Urothelium cell line (cell line): ENCODE measurements at places on chromosomes 7 and 10.

DNA sequence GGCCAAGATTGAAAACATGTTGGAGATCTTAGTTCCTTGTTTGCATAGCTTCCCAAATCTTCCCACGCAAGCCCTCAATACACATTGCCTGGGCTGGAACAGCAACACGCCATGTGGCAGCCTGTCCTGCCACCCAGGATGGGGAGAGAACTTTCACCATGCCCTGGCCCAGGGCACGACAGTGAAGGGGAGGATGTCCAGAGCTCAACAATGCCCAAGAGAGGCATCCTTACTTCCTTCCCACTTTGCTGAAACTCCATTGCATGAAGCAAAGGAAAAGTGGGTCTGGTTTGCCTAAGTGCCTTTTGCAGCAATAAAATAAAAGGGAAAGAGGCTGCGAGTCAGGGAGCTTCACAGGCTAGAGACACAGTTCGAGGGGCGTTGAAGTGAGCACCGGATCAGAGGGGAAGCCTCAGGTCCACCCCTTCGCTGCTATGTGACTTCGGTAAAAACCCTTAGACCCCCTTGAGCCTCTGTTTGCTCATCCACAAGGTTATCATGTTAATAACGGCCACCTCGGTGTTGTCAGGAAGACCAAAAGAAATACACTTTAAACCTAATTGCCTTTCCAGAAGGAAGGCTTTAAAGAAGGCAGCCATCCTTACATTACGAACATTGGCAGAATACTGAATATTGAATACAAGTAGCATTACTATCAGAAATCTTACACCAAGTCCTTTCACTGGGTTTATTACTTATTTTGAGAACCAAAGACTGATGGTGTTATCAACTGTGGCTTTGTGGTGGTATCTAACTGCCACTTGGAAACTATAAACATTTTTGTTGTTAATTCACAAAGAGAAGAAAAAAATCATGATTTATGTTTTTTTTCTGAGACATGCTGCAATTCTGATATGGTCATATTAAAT, 133.3 kb downstream of the ICA1 start:
- DNase-seq: no peak

DNA sequence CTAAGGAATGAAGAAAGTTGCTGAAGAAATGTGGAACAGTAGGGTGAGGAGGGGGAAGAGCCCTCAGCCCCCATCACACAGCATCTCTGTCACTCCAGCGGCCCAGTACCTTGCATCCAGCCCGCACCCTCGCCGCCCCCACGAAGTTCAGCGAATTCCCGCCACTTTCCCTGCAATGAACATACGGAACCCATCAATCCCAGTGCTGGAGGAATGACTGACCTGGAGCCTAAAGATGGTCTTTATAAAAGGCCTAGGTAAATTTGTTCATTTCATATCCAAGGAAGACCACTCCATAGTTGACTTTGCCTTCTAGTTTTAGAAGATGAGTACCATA, 779 bp upstream of the KIF5B start:
- DNase-seq: no peak

DNA sequence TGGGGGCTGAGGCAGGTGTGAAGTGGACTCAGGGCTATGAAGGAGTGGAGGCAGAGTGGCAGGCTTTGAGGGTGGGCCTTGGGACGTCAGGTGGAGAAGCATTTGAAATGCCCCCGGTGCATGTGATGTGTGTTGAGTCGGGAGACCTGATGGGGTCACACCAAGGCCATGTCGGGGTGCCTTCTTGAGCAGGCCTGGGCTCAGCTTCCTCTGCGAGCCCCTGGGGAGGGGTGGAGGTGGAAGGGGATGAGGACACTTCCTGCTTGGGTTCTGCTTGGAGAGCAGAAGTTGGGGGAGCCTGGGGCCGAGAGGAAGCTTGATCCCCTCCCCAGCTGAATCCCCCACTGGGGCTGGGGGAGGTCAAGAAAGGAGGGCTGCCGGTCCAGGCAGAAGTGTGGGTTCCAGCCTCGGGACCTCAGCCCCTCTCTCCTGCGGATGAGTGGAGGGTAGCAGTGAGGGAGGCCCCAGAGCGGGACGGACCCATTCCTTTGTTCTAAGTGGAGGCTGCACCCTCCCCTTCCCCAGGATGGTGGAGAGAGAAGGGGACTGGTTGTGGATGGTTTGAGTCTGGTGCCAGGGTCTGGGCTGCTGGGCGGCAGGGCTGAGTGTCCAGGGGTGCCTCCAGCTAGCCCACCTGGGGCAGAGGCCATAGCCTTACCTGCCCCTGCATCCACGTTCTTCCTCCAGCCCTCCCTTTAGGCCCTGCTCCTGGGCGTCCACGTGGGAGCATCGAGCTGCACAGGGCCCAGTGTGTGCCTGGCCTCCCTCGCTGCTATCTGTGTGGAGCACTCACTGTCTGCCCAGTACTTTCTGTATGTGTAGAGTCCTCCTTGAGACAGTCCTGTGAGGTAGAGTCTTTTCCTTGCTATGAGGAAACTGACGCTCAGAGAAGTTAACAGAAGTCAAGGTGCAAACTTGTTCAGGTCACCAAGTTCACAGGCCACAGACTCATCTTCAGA, 36.7 kb downstream of the PRF1 start:
- no peak for DNase-seq

DNA sequence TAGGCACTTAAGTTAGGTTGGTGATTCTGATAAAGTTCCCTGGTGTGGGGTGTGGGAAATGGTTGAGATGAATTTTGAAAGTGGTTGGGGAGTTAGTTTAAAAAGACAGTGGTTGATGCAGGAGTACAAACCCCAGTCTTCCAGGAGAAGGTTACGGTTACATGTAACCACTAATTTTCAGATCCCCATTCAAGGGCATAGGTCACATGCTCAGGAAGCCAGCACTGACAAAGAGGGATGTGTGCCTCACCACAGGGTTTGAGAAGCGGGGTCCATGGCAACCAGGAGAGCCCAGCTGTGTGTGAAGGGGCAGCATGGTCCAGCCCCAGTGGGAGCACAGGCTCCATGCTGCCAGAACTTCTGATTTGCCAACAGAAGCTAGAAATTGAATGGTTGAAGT, 144.2 kb downstream of the MDFIC start:
- no peak for DNase-seq

GRCh38 chr10:128064108-128064969, 61.9 kb downstream of the MKI67 start:
- DNase-seq: peak; percentile 61
